ENCODE measurements at places on chromosomes 1 and 21.

GRCh38 chr1:244209955-244210354 is 158.9 kb downstream of the ZBTB18 start:
- no peaks in the 10 kb centered on the region for H3K36me3 ChIP-seq
- H3K27me3 ChIP-seq: peaks cover 10% of the 10 kb centered on the region
- H3K4me3 ChIP-seq: no peak overlapping the region
- H3K4me1 ChIP-seq: no peaks in the 10 kb centered on the region
- no peak overlapping the region for H3K27ac ChIP-seq

- H3K36me3 ChIP-seq: no peaks in the 10 kb centered on the region
- H3K27me3 ChIP-seq: no peaks in the 10 kb centered on the region
- no peak overlapping the region for H3K27ac ChIP-seq
- peaks cover 18% of the 10 kb centered on the region for H3K4me1 ChIP-seq
Measured at GRCh38 chr1:40820251-40820797, 36.7 kb downstream of the KCNQ4 start.

DNA sequence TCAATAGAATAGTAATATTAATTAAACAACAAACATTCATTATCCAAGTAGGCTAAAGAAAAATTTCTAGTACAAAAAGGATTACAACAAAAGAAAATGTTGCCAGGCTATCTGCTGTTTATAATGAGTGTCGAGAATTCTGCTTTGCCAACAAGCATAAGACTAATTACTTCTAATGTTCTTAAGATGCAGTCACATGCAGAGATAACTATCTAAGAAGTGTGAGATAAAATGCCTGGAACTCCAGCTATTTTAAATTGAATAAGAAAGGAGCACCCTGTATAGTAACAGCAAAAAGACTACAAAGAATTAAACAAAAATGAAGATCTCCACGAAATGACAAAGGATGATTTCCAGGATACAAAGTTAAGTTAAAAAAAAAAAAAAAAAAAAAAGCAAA is 59.9 kb downstream of the APP start:
- H3K36me3 ChIP-seq: peaks cover 4% of the 10 kb centered on the region
- H3K4me3 ChIP-seq: no peak overlapping the region
- no peak overlapping the region for H3K27ac ChIP-seq
- no peak for DNase-seq
- H3K27me3 ChIP-seq: no peaks in the 10 kb centered on the region

- no peak overlapping the region for H3K27ac ChIP-seq
- no peak for DNase-seq
- peaks cover 2% of the 10 kb centered on the region for H3K36me3 ChIP-seq
- peaks cover 16% of the 10 kb centered on the region for H3K27me3 ChIP-seq
- H3K4me3 ChIP-seq: no peak overlapping the region
- no peaks in the 10 kb centered on the region for H3K4me1 ChIP-seq
Measured at GRCh38 chr21:36096398-36097290, 26.8 kb downstream of the CBR1 start.

- peaks cover 5% of the 10 kb centered on the region for H3K36me3 ChIP-seq
- peaks cover 9% of the 10 kb centered on the region for H3K27me3 ChIP-seq
- no peak for DNase-seq
- H3K27ac ChIP-seq: peak overlapping the region; percentile 1
- no peak overlapping the region for H3K4me3 ChIP-seq
- H3K4me1 ChIP-seq: peaks cover 13% of the 10 kb centered on the region
Measured at GRCh38 chr1:30283199-30283962, 440.0 kb downstream of the MATN1 start.

- H3K4me1 ChIP-seq: no peaks in the 10 kb centered on the region
- no peaks in the 10 kb centered on the region for H3K36me3 ChIP-seq
- no peak overlapping the region for H3K27ac ChIP-seq
- H3K27me3 ChIP-seq: peaks cover 41% of the 10 kb centered on the region
Measured at GRCh38 chr21:34630536-34631143, 15.7 kb upstream of the RCAN1 start.

- H3K4me3 ChIP-seq: no peak within 1 kb of the TSS
- H3K4me1 ChIP-seq: no peaks in the 10 kb centered on the region
- DNase-seq: no peak
- no peaks in the 10 kb centered on the region for H3K27me3 ChIP-seq
- no peaks in the 10 kb centered on the region for H3K36me3 ChIP-seq
Measured at GRCh38 chr1:177170756-177171535, at the start of gene BRINP2. TSS of gene BRINP2 (plus strand) at chr1:177170958. CDS start at chr1:177229877, 58,919 bp downstream.

DNA sequence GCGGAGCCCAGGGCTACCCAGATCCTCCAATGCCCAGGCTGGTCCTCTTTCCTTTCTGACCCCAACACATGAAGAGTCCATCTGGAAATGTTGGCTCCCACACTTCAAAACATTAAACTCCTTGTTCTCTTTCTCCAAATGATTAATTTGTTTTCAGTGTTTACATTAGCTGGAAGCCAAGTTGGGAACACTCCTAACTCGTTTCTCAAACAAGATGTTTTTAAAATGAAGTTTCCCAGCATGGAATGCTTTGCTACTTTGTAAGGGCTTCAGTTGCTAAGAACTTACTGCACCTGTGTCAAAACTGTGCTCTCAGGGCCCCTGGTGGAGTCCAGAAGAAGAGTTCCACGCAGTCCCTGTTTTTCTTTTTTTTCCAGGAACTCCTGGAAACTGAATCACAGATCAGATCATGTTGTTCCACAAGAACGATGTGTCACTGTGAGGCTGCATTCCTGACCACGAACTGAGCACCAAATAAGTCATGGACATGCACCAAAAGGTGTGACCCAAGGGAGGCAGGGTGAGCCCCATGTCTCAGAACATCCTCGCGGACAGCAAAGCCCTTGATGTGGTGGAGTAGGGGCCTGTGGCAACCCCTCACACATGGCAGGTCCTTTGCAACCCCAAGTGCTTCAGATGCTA is 257.3 kb downstream of the KCNJ6 start:
- H3K4me3 ChIP-seq: no peak overlapping the region
- no peak for DNase-seq
- peaks cover 6% of the 10 kb centered on the region for H3K4me1 ChIP-seq
- H3K27me3 ChIP-seq: peaks cover 58% of the 10 kb centered on the region
- H3K27ac ChIP-seq: no peak overlapping the region

- no peak overlapping the region for H3K27ac ChIP-seq
- H3K27me3 ChIP-seq: no peaks in the 10 kb centered on the region
- H3K36me3 ChIP-seq: peaks cover 8% of the 10 kb centered on the region
- DNase-seq: no peak
- H3K4me1 ChIP-seq: peaks cover 6% of the 10 kb centered on the region
- H3K4me3 ChIP-seq: no peak overlapping the region
Measured at GRCh38 chr1:44239331-44239960, 26.2 kb downstream of the DMAP1 start.

GRCh38 chr21:45489722-45489982 is 52.6 kb downstream of the SLC19A1 start:
- no peak for DNase-seq
- H3K36me3 ChIP-seq: no peaks in the 10 kb centered on the region

All from T-helper 17 cell (primary cell).